Myocyte (in vitro differentiated cells): ENCODE measurements at places on chromosomes 7 and 10.

GRCh38 chr7:109734601-109735000 is 1164.9 kb downstream of the DNAJB9 start:
- DNase-seq, result no peak

DNA sequence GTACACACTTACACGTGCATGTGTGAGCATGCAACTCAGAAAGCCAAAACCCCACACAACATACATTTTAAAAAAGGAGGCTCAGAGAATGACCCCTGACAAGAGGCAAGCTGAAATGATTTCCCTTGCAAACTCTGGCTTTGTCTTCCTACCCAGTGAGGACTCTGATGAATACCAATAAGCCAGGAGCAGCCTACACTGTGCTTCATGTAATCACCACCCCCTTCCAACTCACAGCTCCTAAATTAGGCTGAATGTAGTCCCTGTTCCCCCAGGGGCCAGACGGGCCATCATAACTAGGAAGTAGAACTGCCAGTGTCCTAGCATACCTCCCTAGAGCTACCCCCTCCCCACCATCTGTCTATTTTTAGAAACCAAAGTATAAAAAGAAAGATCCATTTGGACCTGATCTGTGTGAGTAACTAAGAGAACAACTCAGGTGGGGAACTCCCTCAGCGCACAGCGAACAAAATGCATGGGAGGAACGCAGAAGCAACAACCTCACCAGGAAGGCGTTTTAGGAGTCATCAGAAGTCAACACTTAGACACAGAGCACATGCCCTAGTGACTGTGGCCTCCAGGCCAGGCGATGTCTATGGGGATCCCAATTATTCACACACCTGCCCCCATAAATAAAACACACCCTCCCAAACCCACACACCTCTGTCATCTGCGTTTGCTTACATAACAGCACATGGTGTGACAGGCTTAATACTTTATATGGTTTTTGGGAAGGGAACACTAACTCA is 1.9 kb downstream of the DGKI start:
- no peak for DNase-seq

DNA sequence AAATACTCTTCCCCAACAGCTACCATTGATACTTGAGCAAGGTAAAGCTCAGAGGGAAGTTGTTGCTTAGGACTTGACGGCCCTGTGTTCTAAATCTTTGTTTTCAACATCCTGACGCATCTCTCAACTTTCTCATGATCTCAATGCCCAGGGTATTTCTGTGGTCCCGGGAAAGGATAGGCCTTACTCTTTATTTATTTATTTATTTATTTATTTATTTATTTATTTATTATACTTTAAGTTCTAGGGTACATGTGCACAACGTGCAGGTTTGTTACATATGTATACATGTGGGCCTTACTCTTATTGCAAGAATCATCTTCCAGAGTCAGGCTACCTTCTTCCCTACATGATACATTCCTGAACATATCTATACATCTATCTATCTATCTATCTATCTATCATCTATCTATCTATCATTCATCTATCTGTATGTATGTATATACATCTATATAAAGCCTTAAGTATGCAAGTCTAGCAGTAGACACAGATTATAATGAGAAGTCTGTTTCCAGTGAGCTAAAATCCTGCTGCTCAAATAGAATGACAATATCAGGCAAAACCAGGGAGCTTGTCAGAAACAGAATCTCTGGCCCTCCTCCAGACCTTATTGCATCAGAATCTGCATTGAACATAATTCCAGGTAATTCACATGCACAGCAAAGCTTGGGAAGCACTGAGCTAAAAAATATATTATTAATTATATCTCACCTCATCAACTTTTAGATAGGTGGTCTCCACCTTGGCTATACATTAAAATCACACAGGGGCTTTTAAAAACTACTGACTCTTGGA is 12.2 kb upstream of the CPA5 start:
- DNase-seq, result no peak

- no peak for DNase-seq
Measured at GRCh38 chr7:938546-939185, 15.8 kb downstream of the ADAP1 start.

DNA sequence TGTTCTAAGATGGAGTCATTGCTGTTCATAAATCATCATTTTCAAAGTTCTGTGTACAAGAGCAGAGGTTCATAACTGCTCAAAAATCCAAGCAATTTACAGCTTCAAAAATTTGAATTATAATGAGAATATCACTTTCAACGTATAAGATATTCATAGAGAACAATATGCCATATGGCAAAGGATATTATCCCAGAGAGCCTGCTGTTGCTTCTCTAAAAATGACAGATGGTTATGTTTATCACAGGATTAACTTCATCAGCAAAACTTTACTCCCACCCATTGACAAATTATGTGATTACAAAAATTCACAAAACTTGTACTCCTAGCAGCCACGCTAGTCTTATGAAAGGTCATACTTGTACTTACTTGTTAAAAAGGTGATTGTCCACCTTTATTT is 105.1 kb downstream of the PIP4K2A start:
- no peak for DNase-seq
